ENCODE measurements at places on chromosomes 13 and 19.

- DNase-seq = no peak
These were observed 9.0 kb upstream of the DIRAS1 start for GRCh38 chr19:2729943-2730818.

- no peak for DNase-seq
These were observed 61.5 kb downstream of the COL4A1 start for GRCh38 chr13:110245416-110245899.

- no peak for DNase-seq
These were observed 130.9 kb downstream of the SHISA2 start for GRCh38 chr13:25920931-25921330.

DNA sequence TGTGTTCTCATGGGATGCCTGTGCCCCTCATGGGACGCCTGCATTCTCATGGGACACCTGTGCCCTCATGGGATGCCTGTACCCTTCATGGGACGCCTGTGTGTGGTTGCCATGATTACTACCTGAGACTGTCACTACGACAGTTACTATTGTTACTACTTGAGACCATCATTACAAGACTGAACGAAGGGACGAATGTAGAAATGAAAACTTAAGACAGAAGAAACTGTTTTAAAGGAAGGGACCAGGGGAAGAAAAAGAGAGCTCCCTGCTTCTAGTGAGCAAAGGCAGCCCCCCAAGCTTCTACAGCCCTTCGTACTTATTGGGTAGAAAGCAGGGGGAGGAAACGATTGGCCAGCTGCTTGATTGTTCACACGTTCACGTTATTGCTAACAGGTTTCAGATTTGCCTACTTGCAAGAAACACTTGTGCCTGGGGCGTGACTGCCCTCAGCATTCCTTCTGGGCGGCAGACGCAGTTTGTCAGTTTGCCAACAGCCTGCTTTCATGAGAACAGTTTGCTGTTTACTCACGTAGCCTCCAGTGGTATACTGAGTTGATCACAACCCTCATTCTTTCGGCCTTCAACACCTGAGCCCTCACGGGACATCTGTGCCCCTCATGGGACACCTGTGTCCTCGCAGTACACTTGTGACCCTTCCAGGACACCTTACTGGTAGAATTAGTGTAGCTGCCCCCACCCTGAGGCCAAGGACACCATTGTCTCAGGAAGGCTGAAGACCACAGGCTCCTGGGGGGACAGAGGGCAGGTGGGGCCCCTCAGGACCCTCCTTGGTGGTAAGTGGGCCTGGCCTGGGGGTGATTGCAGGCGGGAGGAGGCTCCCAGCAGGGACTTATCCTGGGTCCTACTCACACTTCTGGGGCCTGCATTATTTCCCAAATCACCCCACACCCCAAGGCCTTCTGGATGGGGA lies 2.5 kb upstream of the S1PR4 start:
- no peak for DNase-seq

DNA sequence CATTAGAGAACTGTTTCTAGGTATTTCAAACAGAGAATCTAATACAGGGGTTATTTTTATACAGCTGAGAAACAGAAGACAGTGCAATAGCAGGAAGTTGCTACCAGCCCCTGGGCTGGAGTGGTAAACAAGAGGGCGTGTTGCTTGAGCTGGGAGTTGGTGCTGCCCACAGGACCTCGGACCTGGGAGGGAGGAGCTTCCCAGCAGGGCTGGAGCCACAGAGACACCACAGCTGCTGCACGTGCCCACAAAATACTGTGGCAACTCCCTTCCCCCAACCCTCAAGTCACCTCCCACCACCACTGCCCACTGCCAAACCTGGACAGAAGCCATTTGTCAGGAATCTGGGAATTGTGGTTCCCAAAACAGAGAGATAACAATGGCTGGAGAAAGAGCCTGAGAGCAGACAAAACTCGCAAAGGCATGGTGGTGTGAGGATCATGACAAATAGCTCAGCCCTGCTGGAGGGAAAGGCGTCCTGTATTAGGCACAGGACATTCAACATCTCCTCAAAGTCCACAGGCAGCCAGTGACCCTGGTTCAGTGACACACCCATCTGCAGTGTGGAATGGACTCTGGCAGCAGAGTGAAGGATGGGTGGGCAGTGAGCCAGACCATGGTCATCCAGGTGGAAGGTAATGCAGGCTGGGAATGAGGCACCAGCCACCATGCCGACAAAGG lies 57.2 kb downstream of the SPATA13 start:
- peak; percentile 69 for DNase-seq
